Posterior vena cava (tissue), 2 donors: ENCODE measurements at places on chromosomes 6 and 20.
A peak's percentile ranks its signal among the peaks of the same experiment; 100 is the strongest.

- no peak for DNase-seq
Observed at GRCh38 chr20:19310541-19310940, 98.1 kb downstream of the SLC24A3 start.

GRCh38 chr6:111809766-111810165 lies 63.5 kb downstream of the FYN start:
- no peak for DNase-seq

GRCh38 chr6:146905181-146905704 lies 299.0 kb upstream of the STXBP5 start:
- no peak for DNase-seq

GRCh38 chr6:105952772-105953690 lies 133.1 kb upstream of the PRDM1 start:
- DNase-seq: no peak

DNA sequence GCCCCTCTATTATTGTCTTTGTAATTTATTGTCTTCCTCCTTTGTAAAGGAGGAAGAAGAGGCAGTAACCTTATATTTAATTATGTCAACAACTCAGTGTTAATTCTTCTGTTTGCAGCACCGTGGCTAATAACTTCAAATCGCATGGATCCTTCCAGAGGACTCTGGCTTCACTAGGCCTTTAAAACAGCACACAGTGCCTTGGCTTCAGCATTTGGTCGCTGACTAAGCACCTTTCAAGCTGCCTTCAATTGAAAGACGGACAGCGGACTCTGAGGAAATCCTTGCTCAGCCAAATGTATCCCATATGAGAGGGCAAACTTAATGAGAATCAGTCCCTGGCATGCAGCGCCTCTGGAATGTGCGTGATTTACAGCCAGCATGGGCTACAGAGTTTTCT lies 64.2 kb downstream of the SGK1 start:
- DNase-seq: no peak

GRCh38 chr20:62980970-62981369 lies 25.8 kb downstream of the BHLHE23 start:
- no peak for DNase-seq

- DNase-seq: no peak
Observed at GRCh38 chr20:53336892-53337291, 256.7 kb downstream of the ZNF217 start.

DNA sequence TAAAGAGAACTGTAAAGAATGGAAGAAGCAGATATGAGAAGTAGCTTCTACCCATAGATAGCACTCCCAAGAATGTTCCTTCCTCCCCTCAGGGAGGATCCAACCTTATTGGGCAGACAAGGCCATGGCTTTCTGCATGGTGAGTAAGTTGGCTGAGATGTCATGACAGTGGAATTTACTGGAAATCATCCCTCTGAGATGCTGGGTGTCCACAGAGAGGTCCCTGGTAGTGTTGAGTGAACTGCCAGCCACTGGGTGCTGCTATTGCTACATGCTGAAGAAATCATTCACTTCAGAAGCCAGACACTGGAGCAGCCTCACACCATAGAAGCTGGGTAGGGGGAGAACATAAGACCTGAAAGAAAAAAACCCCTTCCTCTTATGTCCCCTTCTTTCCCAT lies 46.4 kb upstream of the FERMT1 start:
- DNase-seq: no peak

DNA sequence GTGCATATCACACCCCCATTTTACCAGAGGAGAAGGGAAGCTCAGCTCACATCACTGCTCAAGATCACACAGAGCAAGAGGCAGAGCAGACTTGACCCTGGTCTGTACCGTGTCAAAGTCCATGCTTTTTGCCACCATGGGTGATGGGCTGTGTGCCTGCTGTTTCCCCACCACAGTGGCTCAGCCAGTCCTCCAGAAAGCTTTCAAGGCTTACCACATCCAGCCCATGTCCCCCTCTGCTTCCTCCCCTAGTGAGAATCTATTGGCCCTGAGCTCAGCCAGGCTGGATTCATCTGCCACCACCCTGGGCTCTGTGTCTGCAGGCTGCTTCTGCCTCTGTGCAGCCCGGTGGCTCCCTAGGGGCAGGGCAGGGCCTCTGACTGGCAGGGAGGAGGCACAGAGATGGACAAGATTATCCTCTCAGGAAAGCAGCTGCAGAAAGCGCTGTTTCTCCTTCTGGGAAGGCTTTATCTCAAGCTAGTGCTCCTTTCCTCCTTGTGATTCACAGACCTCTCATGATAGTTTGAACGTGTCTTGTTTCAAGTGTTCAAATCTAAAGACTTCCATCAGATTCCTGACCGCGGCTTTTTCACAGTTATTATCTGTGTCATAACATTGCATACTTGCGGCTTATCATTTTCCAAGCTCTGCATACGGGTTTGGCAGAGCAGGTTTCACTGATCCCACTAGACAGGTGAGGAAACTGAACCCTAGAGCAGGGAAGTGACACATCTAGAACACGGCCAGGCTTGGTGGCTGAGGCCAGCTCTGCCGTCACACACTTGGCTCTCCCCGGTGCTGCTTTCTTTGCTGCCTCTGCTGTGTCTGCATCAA lies 37.4 kb downstream of the VEGFA start:
- no peak for DNase-seq

GRCh38 chr6:21666853-21667681 lies 73.5 kb downstream of the SOX4 start:
- DNase-seq: no peak

- no peak for DNase-seq
Observed at GRCh38 chr6:100880149-100880852, 828 bp downstream of the ASCC3 start.

DNA sequence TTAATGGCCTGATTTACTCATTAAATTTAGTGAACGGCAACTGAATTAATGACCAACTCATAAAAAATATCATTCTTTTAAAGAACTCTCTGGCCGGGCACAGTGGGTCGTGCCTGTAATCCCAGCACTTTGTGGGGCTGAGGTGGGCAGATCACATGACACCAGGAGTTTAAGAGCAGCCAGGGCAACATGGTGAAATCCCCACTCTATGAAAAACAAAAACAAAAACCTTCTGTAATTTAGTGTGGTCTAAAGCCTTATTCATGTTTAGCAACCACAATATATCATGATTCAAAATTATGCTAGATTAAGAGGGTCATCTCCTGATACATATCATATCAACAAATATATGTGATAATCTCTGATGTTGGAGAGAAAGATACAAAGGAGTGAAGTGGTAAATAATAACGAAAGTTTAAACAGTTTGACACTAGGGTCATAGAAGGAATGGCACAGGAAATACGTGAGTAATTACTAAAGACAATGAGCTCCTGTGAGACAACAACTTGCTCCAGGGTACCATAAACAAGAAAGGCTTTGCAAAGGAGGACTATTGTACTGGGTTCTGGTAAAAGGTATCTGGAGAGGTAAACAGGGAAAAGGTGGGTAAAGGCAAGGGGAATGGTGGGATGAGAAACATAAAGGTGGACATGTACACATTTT lies 5.7 kb downstream of the ELOVL4 start:
- DNase-seq: no peak

GRCh38 chr6:154140743-154141142 lies 101.7 kb downstream of the OPRM1 start:
- DNase-seq: no peak

DNA sequence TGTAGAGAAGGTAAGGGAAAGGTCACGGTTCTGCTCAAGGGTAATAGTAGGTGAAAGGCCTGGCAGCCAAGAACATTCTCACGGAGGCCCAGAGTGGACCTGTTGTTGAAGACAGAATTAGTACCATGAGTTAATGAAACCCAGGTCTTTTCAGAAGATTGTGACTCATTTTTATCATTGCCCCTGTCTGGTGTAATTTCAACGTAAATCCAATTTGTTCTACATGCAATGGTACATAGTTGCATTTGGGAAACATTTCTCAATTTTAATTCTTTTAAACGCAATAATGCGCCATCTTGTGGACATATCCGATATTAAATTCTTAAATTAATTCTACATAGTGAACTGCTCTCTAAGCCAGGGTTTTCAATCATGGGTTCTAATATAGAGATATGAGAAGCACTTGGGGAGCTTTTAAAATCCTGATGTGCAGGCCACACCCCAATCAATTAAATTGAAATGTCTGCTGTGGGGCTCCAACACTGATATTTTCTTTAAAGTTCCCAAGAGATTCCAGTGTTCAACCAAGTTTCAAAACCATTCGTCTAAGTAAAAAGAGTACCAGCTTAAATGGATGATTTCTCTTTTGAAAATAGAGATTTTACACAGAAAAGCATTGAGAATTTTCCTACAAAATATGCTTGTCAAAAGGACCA lies 257.4 kb downstream of the PLCB1 start:
- DNase-seq: no peak

GRCh38 chr20:58840816-58841538 lies 9.7 kb downstream of the GNAS-AS1 start:
- DNase-seq: no peak

- DNase-seq: peak; percentile 98
Observed at GRCh38 chr20:40689100-40689942, at the start of gene MAFB. Gene MAFB (minus strand): TSS chr20:40689236. CDS start chr20:40688850, 386 bp downstream.

GRCh38 chr6:159720708-159721107 lies 6.6 kb upstream of the WTAP start:
- no peak for DNase-seq

GRCh38 chr6:137486416-137486815 lies 7.8 kb downstream of the OLIG3 start:
- no peak for DNase-seq

DNA sequence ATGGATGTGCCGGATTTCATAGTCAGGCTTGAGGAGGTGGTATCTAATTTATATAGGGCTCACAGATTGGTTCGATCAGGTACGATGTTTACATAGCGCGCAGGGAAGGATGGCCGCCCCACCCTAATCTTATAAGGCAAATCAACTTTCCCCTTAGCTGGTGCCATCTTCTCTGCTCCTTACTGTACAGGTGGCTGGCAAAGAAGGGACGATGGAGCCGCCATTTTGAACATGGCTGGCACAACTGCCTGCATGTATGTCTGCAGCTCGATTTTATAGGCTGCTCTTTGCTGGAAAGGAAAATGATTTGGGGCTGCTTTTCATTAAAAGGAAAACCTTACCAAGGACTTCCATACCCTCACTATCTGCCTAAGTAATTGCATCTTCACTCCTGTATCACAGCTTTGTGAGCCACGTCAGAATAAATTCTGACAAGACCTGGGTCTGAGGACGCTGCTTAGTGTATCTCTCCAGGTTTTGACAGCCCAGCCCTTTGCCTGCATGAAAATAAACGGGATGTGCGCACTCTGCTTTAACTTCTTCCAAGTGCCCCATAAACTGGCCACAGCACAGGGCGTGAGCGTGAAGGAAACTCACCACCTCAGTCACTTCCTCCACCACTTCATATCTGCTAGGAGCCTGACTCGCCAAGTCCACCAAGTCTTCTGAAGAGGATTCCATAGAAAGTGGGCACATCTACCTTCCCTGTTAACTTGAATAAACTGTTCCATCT lies 109.4 kb upstream of the ARMC2 start:
- DNase-seq: no peak

DNA sequence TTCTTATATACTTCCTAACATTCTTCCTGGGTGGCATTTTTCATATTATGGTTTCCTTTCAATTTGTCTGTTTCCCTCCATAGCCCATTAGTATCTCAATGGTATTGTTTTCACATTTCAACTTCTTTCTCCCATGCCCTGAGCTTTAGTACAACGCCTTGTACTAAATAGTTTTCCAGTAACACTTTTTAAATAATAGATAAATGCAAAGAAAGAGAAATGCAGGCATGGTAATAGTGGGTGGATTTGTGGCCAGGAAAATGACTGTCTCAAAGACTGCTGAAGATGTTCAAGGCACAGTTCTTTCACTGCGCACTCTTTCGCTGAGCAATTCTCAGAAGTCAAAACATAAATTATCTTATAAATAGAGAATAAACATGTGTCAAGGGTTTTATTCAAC lies 145.1 kb downstream of the LCA5 start:
- DNase-seq: no peak

DNA sequence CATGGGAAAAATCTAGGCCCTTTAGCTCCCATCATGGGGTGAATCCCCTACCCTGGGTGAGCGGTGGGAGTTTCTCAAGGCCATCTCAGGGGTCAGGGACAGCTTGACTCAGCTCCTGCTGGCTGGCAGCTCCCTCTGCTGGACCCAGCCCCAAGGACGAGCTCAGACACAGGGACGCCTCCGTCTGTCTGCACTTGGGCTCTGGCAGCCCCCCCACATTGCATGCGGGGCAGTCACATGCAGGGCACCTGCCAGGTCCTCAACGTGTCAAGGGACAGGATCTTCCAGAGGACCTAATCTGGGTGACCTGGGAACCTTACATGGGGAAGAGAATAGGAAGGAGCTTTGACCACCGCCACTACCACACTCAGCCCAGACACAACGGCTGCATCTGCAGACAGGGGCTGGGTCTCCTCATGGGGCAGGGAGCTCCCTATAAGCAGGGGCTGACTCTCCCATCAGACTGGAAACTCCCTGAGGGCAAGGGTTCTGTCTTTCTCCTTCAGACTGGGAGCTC lies 173.4 kb downstream of the MRPL14 start:
- no peak for DNase-seq

DNA sequence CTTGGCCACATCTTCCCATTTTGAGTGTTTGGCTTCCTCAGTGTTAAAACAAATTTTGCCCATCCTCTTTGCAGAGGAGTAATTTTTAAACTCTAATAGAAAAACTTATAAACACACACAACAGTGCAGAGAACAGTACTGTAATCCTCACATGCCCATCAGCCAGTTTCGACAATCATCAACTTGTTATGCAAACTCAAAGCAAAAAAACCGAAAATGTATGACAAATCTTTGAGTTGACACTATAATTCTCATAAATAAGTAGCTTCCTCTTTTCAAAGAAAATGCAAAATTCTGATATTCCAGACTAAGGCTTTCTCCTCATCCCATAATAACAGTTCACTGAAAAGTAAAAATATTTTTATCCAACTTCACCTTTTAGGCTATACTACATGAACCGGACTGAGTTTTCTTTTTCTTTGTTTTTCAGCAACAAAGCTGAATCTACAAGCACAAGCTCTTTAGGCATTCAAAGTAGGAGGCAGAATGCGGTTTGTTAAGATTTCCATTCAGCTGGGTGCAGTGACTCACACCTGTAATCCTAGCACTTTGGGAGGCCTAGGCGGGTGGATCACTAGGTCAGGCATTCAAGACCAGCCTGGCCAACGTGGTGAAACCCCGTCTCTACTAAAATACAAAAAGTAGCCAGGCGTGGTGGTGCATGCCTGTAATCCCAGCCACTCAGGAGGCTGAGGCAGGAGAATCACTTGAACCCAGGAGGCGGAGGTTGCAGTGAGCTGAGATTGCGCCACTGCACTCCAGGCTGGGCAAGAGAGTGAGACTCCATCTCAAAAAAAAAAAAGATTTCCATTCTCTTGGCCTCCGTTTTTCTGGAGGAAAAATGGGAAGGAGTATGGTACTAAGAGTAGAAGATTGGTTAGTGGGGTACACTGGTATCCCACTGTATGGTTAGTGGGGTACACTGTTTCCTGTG lies 74.8 kb downstream of the GCNT2 start:
- no peak for DNase-seq

GRCh38 chr20:43220612-43221011 lies 30.9 kb upstream of the PTPRT start:
- DNase-seq: no peak

DNA sequence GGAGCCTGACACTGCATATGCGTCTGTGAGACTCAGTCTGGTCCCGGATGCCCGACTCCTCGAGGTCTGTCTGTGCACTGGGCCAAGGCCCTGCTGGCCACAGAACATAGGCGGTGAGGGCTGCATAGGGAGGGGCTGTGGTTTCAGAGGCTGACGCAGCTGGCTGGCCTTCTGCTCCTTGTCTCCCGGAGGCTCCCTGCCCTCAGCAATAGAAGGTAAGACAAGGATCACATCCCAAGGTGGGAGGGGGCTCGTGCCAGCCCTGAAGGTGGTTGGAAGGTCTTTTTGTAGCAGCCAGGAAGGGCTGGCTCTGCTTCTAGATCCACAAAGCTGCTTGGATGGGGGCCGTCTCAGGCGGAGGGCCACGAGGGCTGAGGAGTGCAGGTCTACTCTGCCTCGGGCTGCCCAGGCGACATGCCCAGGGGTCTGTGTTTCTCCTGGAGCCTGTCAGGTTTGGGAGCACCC lies 239.8 kb upstream of the SULF2 start:
- peak; percentile 92 for DNase-seq
